ENCODE measurements at places on chromosomes 3 and 15.

GRCh38 chr15:101439920-101440319, 49.6 kb downstream of the PCSK6 start:
- DNase-seq: no peak

GRCh38 chr3:189822726-189823125, 191.5 kb downstream of the TP63 start:
- no peak for DNase-seq

DNA sequence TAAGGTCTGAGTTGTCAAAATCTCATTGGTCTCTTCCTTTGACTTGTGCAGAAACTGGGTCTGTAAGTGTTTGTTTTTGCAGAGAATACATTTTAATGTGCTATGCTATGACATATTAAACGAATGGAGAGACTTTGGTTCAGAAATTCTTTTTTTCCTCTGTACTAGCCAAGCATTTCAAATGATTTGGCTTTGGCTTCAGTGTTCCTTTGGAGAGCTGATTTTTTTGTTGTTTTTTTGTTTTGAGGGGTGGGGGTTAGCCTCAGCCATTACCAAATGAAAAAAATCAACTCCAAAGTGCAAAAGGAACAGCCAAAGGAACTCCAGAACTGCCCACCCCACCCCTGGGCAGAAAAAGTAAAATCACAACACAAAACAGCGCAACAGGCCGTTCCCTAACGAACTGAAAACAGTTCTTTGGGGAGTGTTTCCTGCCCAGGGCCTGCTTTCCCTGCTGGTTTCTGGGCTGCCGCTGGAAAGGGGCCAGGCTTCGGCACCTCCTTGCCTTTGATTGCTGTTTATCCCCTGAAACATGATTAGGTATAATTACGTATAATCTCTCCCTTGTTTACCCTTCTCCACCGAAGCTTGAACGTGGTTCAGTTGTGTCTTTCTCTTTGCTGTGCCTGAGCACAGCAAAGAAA, 57.6 kb upstream of the NEO1 start:
- peak; percentile 54 for DNase-seq

DNA sequence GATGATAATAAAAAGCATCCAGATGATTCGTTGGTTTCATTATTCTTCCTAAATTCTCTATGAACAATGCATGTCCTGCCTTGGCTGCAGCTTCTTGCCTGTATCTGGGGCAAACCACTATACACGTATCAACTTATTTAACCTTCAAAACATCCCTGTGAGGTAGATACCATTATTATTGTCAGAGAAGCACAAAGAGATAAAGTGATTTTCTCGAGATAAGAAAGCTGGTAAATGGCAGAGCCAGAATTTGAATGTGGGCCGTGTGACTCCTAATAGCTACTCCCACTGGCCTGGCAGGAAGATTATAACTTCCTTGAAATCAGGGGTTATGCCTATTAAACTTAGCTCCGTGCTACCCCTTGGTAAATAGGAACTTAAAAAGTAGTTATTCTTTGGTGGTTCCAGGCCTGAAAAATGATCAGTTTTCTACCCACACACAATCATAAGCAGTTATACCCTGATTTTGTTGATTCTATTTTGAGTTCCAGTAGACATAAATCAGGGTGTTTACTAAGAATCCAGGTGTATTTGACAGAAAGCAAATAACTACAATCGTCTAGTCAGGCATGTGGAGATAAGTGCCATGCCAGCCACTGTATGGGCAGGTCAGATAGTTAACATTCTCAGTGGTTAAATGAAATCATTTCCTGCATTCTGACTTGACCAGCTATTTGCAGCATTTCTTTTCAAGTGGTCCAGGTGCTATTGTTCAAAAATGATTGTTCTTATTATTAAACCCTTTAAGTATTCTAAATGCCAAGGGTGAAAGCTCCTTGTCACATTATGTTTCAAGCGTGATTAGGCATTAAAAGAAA, 99.2 kb upstream of the LRRN1 start:
- DNase-seq: no peak

GRCh38 chr3:103002425-103003176, 567.8 kb downstream of the ZPLD1 start:
- DNase-seq: no peak

DNA sequence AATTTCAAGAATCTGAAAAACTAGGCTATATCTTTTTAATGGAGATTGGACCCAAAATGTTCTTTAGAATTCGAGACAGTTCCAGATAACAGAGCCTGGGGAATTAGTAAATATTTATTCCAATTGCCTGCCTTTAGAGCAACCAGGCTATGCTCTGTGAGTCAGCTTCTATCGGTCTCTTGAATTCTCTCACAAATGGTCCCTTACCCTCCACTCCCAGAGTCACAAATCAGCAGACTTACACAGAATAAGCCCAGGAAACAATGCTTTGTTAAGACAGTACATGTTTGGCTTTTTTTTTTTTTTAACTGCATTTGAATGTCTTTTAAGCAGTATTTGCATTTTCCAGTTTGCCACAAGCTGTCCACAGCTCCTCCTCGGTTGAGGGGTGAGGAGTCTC, 460.7 kb upstream of the CBLB start:
- no peak for DNase-seq

DNA sequence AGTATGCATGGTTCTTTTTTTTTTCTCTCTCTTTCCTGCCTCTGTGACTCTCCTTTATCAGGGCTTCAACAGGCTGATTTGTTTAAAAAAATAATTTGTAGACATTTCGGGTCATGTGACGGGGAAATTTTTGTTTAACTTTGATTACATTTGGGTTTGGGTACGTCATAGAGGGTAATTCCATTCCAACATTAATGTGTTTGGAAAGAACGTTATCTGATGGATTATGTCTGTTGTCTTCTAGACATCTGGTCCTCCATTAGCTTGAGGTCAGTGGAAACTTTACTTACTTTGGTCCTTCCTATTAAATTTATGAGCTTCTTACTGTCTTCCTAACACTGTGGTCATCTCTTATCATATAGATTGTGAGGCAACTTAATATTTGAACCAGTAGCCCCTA, 80.9 kb downstream of the STT3B start:
- no peak for DNase-seq

DNA sequence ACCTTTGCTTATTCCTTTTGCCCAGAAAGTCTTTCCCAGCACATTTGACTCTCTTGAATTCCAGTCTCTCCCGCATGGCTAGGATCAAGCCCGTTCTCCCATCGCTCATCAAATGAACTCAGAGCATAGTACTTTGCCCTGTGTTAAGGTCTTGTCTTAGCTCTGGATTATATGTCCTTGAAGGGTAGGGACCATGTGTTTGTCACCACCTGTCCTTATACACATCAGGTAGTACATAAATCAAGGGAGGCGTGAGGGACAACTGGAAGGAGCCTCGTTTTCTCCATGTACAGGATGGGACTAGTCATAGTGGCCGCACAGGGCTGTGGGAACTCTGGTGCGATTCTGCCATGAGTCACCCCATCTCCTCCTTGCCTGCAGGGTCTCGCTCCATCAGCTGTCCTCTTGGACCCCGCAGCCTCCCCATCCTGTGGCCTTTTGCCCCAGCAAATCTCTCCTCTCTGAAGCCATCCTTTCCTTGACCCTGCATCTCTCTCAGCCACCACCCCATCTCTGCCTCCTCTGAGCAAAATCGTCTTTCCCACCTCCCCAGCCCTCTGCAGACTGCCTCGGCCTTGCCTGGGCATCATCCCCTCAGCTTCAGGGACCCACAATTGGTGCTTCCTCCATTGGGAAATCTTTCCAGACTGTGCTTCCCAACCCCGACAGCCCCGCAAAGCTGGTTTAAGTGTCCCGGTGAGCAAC, 33.4 kb upstream of the RAB6B start:
- DNase-seq: no peak

DNA sequence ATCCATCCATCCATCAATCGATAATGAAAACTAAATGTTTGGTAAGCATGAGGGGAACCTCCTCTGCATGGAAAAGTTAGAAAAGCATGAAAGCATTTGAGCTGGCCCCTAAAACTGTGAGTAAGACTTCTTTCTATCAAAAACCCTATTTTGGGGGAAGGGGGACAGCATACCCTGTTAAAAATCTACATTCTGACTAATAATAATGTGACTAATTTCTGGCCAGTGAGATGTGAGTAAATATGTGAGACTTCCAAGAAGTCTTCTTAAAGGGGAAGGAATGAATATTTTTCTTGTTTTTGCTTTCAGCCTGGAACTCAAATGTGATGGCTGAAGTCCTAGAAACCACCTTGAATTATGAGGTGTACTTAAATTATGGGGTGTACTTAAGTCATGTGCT, 54.9 kb downstream of the C3orf85 start:
- no peak for DNase-seq

DNA sequence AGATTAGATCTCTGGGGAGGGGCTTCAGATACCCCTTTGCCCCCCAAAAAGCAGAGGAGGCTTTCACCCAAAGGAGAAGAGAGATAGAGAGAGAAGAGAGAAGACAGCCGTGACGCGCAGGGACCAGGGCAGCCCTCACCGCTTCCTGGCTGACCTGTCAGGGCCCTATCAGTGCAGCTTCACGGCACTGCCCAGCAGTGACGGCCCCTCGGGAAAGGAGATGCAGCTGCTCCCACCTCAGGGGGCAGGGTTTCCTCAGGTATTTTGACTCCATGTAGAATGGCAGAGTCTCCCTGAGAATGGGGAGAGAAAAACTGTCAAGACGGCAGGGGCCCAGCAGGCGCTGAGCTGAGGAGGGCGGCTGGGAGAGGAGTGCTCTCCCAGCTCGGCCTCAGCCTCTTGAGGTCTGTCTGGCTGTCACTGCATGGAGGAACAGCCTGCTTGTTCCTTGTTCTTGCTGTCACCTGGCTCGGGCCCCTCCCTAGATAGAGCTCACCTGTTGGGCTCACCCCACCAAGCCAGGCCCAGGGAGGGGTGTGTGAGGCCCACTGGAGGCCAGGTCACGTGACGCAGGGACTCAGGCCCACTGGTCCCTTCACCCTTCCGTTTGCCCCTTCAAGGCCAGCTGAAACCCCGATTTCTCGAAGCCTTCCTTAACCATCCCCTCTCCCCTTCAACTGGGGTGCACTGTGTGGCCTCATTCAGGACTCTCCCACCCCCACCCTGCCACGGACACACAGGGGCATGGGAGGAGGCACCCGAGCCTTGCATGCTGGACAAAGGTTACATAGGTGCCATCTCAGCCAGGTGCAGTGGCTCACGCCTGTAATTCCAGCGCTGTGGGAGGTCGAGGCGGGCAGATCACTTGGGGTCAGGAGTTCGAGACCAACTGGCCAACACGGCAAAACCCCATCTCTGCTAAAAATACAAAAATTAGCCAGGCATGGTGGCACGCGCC, 28.2 kb downstream of the LOXL1 start:
- DNase-seq: no peak

DNA sequence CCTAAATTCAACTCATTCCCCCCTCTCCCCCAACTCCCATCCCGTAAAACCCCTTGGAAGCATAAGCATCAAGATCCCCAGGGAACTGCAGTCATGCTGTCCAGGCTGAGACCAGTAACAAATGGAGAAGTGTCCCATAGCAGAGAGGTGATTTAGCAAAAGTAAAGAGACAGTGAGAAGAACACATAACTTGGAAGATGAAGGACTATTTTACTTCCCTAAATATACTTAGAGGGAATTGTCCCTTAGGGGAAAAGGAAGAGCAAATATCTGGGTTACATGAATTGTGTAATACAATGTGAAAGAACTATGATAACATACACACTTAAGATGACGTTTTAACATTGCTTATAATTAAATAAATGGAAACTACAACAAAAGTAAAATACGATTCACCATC, 61.6 kb upstream of the LRRFIP2 start:
- no peak for DNase-seq

DNA sequence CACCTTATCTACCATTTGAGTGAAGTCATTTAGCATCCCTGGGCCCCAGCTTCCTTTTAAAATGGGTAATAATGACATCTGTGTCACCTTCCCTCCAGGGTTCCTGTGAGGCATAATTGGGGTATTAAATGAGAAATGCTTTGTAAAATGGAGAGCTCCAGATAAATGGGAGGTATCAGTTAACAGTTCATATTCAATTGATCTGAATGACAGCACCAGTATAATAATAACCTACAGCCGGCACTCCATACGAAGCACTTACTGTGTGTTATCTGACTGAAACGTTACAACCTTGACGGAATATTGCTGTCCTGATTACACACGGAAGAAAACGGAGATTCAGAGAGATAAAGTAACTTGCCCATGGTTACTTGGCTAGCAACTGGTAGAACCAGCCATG, 53.6 kb downstream of the BHLHE40 start:
- no peak for DNase-seq

DNA sequence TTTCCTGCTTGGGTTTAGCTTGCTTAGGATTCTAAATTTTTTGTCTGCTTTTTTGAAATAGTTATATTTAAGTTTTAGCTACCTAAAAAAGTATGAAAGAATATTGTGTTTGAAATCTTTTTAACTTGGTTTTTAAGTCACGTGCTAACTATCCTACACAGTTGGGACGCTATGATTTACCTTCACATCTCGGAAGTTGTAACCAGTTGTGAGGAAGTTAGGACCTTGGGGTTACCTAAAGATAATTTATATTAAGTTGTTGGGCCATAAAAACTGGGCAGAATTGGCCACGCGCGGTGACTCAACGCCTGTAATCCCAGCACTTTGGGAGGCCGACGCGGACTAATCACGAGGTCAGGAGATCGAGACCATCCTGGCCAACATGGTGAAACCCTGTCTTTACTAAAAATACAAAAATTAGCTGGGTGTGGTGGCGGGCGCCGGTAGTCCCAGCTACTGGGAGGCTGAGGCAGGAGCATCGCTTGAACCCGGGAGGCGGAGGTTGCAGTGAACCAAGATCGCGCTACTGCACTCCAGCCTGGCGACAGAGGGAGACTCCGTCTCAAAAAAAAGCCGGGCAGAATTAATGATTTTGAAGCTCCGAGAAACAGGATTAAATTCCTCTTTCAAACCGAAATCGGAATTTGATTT, 1.0 kb downstream of the ZFAND6 start:
- DNase-seq: no peak

DNA sequence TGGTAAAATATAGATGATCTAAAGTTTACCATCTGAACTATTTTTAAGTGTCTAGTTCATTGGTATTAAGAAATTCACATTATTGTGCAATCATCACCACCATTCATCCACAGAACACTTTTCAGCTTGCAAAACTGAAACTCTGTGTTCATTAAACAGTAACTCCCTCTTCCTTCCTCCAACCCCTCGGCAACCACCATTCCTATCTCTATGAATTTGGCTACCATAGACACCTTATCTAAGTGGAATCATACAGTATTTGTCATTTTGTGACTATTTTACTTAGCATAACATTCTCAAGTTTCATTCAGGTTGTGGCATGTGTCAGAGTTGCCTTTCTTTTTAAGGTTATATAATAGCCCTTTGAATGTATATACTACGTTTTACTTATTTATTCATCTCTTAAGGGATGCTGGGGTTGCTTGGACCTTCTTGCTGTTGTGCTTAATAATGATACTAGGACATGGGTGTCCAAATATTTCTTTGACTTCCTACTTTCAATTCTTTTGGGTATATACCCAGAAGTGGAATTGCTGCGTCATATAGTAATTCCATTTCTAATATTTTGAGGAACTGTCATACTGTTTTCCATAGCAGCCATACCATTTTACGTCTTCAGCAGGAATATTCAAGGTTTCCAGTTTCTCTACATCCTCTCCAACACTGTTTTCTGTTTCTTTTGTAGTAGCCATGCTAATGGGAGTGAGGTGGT, 20.9 kb downstream of the KAT2B start:
- no peak for DNase-seq

GRCh38 chr3:154316974-154317767, 7.1 kb downstream of the DHX36 start:
- DNase-seq: no peak
